A172 (cell line): ENCODE measurements at places on chromosomes 7 and 10. TPM values are rescaled to one million over a fixed set of nuclear protein-coding genes. Genes with fewer than 3 reads are reported as not detected.

The GHRHR gene
- total RNA-seq, result not detected in 2 replicates

The EPHA1 gene
- total RNA-seq, result 0.03 TPM in 1 of 2 replicates, not detected in the other

The ENO4 gene
- total RNA-seq, result 0.07 and 0.22 TPM in 2 replicates

The ATOH7 gene
- total RNA-seq, result not detected in 2 replicates

DNA sequence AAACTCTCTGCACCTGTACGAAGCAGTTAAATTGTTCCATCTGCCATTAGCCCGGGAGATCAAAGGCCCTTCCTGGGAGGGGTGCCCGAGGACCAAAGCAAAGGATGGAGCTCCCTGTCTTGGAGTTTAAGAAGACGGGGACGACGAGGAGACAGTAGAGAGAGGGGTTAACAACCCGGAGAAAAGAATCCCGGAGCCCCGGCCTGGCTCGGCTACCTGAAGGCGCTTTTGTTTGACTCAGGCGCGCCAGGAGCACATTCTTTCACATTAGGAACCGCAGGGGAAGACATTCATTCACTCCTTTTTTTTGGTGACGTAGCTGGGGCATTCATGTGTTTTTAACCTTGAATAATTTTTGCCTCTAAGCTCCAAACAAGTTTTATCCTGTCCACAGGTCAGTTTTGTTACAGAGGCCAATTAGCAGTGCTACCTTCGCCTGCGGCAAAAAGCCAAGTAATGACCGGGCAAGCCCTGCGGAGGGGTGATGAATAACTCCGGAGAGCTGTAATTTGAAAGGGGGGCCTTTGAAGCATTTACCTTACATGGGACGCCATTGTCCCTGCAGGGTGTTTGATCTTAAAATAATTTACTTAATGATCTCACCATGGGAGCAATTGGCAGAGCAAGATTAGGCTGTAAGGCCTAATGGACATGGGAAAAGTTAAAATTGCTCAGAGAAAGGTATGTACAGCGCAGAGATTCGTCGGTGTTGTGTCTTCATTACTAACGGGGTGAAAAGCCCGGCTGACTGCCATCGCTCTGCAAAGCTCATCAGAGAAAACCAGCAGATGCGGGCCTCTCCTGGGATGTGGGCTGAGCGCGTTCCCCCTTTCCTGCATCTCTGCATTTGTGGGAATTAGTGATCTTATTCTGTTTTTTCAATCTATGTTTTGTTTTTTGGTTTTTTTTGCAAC, 258.0 kb upstream of the SP4 start:
- no peak for DNase-seq

DNA sequence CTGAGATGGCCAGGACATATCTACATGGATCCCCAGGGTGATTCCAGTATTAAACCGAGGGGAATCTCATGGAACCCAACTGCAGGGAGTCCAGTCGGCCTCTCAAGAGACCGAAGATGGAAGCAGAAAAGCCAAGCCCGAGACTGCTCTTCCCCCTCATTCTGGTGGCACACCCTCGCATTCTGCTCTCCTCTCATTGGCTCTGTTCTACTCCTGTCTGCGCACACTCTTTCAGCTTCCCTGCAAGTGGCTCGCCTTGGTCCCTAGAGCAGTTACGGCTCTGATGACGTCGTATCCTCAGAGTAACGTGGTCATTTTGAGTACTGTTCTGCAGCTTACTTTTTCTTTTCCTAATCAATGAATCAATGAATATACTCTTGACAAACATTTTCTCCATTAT, 72.6 kb upstream of the RHEB start:
- DNase-seq, result no peak

DNA sequence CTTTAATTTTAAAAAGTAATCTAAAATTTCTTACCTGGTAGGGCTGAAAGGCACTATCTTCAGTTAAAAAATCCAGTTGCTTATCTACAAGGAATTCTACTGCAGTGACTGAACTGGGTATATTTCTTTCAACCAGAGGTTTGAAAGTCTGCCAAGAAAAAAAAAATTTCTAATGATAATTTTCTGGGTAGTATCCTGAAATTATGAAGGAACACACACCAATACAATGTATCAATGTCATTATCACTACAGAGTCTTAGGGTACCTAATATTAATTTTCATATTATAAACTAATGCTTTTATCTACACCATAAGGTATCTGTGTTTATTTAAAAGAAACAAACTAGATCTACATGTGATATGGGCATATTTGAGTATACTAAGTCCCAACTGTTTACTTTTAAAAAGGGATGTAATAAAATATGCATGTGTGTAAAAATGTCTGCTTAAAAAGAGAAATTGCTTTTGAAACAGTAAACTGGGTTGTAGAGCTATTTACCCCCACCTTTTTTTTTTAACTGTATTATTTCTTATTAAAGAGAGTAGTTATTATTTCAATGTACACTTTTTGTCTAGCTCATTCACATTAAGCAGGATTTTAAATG, 131.6 kb downstream of the NRBF2 start:
- DNase-seq, result no peak

DNA sequence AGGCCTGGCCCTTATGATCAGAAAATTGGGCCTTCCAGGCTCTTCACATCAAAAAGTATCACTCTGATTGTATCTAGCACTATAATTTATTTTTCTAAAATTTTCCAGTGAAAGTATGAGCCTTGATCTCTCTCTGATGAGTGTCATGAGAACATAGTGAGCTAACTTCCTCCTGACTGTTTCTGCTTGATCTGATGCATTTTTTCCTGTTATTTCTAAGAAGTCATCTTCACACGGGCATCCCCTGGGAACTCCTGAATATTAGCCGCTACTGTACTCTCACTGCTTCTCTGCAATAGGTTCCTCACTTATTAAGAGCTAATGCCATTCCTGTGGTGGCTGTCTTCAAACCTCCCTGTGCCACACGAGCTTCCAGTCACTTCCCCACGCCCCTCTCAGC, 63.1 kb upstream of the ZPBP start:
- no peak for DNase-seq

DNA sequence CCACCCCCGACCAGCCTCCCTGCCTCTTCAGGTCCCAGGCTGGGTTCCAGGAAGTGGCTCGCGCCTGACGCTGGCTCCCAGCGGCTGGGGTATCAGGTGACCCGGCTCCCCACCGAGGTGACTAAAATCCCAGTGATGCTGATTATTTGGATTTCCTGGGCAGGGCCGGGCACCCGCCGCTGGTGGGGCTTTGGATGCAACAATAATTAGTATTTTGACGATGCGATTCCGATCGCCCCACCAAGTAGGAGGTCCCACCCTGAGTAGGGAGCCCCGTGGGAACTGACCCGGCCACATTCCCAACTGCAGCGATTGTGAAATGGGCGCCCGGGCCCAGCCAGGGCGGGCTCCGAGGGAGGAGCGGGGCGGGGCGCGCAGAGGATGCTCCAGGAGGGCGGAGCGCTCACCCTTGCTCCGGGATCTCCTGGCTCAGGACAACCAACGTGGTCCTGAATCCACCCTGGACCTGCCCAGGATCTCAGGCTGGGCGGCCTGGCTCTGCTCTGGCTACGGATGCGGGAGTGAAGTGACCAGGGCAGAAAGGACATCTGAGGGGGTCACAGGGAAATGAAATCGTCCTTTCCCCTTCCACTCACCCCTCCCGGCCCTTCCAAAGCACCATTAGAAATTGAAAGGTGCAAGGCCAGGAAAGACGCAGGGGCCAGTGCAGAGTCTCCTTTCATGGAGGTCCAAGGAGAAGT, 32.6 kb downstream of the DUSP5 start:
- DNase-seq, result peak; percentile 87
